ENCODE measurements at places on chromosomes 6 and 20.
A peak's percentile ranks its signal among the peaks of the same experiment; 100 is the strongest.

GRCh38 chr6:74066168-74066871 lies 370.3 kb downstream of the CD109 start:
- H3K4me3 ChIP-seq: no peak overlapping the region
- H3K4me1 ChIP-seq: no peaks in the 10 kb centered on the region
- DNase-seq: no peak
- peaks cover 10% of the 10 kb centered on the region for H3K27me3 ChIP-seq

- no peak overlapping the region for H3K4me3 ChIP-seq
- DNase-seq: no peak
- no peak overlapping the region for H3K27ac ChIP-seq
- H3K36me3 ChIP-seq: peaks cover 23% of the 10 kb centered on the region
- no peaks in the 10 kb centered on the region for H3K27me3 ChIP-seq
These were observed 64.3 kb downstream of the ARID1B start for GRCh38 chr6:156841508-156841907.

GRCh38 chr20:9686866-9687265 lies 152.0 kb downstream of the PAK5 start:
- no peaks in the 10 kb centered on the region for H3K36me3 ChIP-seq
- DNase-seq: no peak
- H3K27ac ChIP-seq: no peak overlapping the region

DNA sequence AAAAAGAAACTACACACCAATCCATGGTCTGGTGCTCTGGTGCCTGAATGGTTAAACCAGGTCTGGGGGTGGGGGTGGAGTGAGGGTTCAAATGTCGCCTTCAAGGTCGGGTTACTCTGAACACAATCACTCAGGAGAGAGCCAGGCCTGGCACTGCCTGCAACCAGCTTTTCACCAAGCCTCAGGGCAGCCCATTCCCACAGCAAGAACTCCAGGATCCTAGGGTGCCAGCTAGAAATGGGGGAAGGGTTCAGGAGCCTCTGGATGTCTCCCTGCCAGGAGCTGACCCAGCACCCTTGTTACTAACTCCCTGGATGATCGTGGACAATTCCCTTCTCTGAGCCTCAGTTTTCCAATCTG lies 6.7 kb downstream of the SDC4 start:
- H3K27ac ChIP-seq: no peak overlapping the region
- peaks cover 37% of the 10 kb centered on the region for H3K27me3 ChIP-seq
- H3K36me3 ChIP-seq: no peaks in the 10 kb centered on the region
- DNase-seq: no peak

- H3K36me3 ChIP-seq: no peaks in the 10 kb centered on the region
- peaks cover 30% of the 10 kb centered on the region for H3K4me1 ChIP-seq
- H3K27ac ChIP-seq: no peak overlapping the region
- peak overlapping the region; percentile 12 for H3K4me3 ChIP-seq
- DNase-seq: no peak
These were observed 1.9 kb downstream of the TBPL1 start for GRCh38 chr6:133954657-133955576.

GRCh38 chr6:87393026-87393622 lies 14.6 kb upstream of the CFAP206 start:
- H3K4me1 ChIP-seq: peaks cover 8% of the 10 kb centered on the region
- no peaks in the 10 kb centered on the region for H3K36me3 ChIP-seq
- no peak overlapping the region for H3K4me3 ChIP-seq
- H3K27me3 ChIP-seq: no peaks in the 10 kb centered on the region
- no peak overlapping the region for H3K27ac ChIP-seq

GRCh38 chr6:132902901-132903300 lies 88.5 kb downstream of the RPS12 start:
- DNase-seq: no peak
- no peak overlapping the region for H3K27ac ChIP-seq
- no peaks in the 10 kb centered on the region for H3K4me1 ChIP-seq
- no peak overlapping the region for H3K4me3 ChIP-seq
- peaks cover 10% of the 10 kb centered on the region for H3K27me3 ChIP-seq

GRCh38 chr6:20417819-20418218 lies 16.1 kb downstream of the E2F3 start:
- no peak overlapping the region for H3K4me3 ChIP-seq
- DNase-seq: no peak
- peaks cover 39% of the 10 kb centered on the region for H3K36me3 ChIP-seq
- H3K27me3 ChIP-seq: no peaks in the 10 kb centered on the region
- H3K27ac ChIP-seq: no peak overlapping the region

DNA sequence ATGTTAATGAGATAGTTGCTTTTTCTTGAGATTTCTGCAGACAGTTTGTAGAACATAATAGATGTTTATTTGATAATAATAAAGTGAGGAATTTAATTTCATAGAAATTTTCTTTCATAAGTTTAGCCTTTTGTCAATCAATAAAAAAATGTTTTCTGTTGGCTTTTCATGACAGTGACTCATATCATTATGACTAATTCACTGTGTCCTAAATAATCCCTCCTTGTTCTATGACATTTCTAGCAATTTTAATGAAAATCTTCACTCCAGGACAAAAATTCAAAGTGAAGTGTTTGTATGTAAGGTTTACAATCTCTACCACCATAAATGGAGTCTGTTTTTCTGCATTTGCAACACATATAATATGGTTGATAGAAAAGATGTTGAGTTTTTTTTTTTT lies 109.9 kb downstream of the UTRN start:
- no peak overlapping the region for H3K4me3 ChIP-seq
- no peak for DNase-seq
- H3K27ac ChIP-seq: no peak overlapping the region
- H3K27me3 ChIP-seq: no peaks in the 10 kb centered on the region

DNA sequence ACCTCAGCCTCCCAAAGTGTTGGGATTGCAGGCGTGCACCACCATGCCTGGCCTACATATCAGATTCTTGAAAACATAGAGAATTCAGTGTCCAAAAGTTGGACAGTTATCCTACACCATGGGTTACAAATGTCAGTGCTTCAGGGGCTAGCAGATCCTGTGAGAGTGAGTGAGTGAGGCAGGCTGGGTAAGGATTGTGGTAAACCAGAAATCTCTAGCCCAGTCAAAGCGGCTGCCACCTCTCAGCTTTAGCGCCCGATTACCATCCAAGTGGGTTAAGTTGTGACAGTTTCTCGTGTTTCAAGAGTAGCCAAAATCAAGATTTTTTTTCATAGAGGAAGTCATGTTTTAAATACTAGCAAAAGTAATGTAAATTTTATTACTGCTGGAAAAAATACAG lies 21.9 kb upstream of the CSE1L start:
- DNase-seq: no peak
- H3K4me1 ChIP-seq: no peaks in the 10 kb centered on the region
- H3K27ac ChIP-seq: no peak overlapping the region
- H3K4me3 ChIP-seq: no peak overlapping the region
- peaks cover 38% of the 10 kb centered on the region for H3K36me3 ChIP-seq

GRCh38 chr20:63159826-63160640 lies 55.9 kb downstream of the YTHDF1 start:
- no peaks in the 10 kb centered on the region for H3K36me3 ChIP-seq
- H3K27ac ChIP-seq: no peak overlapping the region
- DNase-seq: no peak
- H3K4me3 ChIP-seq: no peak overlapping the region

GRCh38 chr6:83307849-83308248 lies 114.7 kb downstream of the RWDD2A start:
- no peak for DNase-seq
- no peak overlapping the region for H3K4me3 ChIP-seq
- no peak overlapping the region for H3K27ac ChIP-seq
- no peaks in the 10 kb centered on the region for H3K27me3 ChIP-seq
- no peaks in the 10 kb centered on the region for H3K36me3 ChIP-seq

DNA sequence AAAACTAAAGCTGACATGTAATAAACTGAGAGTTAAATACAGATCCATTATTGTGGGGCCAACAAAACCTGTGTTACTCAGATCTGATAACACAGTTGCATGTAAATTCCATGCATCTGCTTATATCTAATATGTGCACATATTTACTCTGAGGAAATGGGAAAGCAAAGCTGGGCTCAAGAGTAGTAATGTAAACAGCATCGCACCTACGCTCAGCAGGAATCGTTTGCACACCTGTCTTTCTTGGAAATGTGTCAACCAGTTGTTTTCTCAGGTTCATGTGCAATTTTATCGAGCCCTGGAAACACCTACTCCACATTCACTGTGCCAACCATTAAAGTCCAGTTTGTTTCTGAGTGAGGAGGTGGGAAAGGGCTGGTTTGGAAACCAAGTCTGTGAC lies 80.3 kb upstream of the CNKSR3 start:
- no peak for DNase-seq
- H3K27ac ChIP-seq: no peak overlapping the region
- H3K4me3 ChIP-seq: no peak overlapping the region
- peaks cover 6% of the 10 kb centered on the region for H3K27me3 ChIP-seq
- no peaks in the 10 kb centered on the region for H3K4me1 ChIP-seq

- H3K27ac ChIP-seq: no peak overlapping the region
- H3K36me3 ChIP-seq: peaks cover 13% of the 10 kb centered on the region
- H3K4me3 ChIP-seq: no peak overlapping the region
- no peaks in the 10 kb centered on the region for H3K4me1 ChIP-seq
These were observed 59.2 kb downstream of the PTPRA start for GRCh38 chr20:2932498-2932897.

DNA sequence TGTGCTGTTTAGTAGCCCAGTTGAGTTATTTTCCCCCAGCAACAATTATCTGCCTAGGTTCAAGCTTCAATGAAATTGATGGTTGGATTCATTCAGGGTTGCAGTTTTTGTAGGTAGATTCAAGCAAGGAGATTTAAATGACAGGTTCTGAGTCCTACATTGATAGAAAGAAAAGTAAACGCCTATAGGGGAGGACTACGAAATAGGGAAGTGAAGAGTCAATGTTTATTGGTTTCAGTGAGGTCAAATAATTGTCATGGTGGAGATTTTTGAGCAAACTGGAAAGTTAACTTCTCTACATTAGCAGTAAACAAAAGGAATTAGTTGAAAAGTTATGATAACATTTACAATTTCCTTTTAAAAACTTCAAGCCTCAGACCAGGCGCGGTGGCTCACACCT lies 734 bp upstream of the WFDC13 start:
- peaks cover 20% of the 10 kb centered on the region for H3K27me3 ChIP-seq
- DNase-seq: no peak
- H3K4me3 ChIP-seq: no peak overlapping the region
- peaks cover 12% of the 10 kb centered on the region for H3K4me1 ChIP-seq

DNA sequence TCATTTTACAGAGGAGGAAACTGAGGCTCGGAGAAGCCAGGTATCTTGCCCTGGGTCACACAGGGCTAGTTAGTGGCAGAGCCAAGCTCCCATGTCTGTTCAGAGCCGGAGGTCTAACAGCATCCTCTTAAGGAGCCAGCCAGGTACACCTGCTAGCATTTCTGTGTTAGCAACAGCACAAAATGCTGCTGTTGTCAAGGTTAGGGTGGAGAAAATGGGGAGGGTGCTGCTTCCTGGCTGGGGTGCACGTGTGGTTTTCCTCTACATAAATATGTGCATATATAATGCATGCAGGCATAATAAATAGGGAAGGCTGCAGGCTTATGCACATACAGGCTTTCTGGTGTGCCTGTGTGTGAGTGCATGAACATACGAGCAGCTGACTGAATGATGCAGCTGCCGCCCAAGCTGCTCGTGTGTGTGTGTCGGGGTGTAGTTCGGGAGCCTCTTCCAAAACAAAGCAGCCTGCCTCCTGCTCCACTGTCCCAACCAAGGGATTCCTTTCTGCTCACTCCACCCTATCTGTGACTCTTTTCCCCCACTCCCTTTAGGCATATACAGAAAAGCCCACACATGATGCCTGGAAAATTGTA lies 86.6 kb downstream of the CD40 start:
- no peaks in the 10 kb centered on the region for H3K36me3 ChIP-seq
- H3K27ac ChIP-seq: no peak overlapping the region
- H3K27me3 ChIP-seq: peaks cover 56% of the 10 kb centered on the region
- no peak for DNase-seq

- no peak for DNase-seq
- H3K36me3 ChIP-seq: peaks cover 14% of the 10 kb centered on the region
- H3K4me3 ChIP-seq: no peak overlapping the region
- H3K4me1 ChIP-seq: peaks cover 49% of the 10 kb centered on the region
These were observed 2.5 kb downstream of the MTCH1 start for GRCh38 chr6:36983538-36983937.

Measured in stimulated activated naive B cell treated with anti-CD40 and anti-IgM and Interleukin-4, amounts not matched to agents 10 μg/mL and 1 μg/mL and 100 μg/mL, for 72 hours (primary cell).